ENCODE measurements at places on chromosomes 1 and 21.
A peak's percentile ranks its signal among the peaks of the same experiment; 100 is the strongest.

DNA sequence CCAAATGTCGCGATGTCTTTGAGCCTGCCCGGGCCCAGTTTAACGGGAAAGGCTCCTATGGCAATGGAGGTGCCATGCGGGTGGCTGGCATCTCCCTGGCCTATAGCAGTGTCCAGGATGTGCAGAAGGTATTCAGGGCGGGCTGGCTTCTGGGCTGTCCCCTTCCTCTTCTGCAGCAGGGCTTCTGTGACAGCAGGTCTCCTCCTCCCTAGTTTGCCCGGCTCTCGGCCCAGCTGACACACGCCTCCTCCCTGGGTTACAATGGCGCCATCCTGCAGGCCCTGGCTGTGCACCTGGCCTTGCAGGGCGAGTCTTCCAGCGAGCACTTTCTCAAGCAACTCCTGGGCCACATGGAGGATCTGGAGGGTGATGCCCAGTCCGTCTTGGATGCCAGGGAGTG lies 3.0 kb downstream of the ADPRS start:
- no peak for DNase-seq

- DNase-seq = no peak
Observed at GRCh38 chr1:113805639-113806038, 6.6 kb downstream of the RSBN1 start.

- DNase-seq = no peak
Observed at GRCh38 chr1:81381881-81382280, 418.9 kb upstream of the ADGRL2 start.

DNA sequence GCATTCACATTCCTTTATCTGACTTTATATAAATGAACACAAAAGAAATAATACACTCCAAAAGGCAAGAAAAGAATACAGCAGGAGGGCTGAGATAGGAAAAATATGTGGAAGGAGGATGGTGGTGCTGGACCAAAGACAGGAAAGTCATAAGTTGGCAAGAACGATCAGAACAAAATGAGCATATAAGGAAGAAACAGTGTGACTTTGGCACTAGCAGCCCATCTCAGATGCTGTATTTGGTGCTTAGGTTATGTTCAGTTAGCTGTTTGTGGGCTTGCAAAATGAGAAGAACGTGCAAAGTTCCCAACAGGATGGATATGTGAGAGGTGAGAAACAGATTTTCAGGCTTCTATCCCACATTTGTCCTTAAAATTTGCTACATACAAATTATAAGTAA lies 719.8 kb upstream of the ADGRL4 start:
- DNase-seq = peak; percentile 13

DNA sequence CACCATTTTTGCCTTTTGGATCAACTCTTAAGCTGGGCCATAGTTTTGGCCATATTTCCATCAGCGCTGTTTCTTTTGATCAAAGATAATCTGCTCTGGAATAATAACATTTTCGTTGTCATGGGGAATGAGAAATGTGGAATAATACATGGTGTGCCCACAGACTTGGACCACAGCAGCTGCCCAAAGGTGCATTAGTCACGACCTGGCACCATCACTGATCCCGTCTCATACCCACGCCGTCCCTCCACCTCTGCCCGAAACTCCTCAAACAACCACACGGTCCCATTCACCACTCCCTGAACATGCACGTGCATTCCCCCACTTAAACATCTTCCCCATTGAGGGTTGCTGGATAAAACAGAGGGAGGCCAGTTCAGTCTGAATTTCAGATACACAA lies 76.9 kb downstream of the SLC66A1 start:
- no peak for DNase-seq

GRCh38 chr1:150127464-150127863 lies 22.3 kb upstream of the PLEKHO1 start:
- DNase-seq = no peak

GRCh38 chr1:32948905-32949304 lies 15.7 kb downstream of the RNF19B start:
- DNase-seq = no peak

- no peak for DNase-seq
Observed at GRCh38 chr1:34761176-34761761, 1.7 kb downstream of the GJB4 start.

DNA sequence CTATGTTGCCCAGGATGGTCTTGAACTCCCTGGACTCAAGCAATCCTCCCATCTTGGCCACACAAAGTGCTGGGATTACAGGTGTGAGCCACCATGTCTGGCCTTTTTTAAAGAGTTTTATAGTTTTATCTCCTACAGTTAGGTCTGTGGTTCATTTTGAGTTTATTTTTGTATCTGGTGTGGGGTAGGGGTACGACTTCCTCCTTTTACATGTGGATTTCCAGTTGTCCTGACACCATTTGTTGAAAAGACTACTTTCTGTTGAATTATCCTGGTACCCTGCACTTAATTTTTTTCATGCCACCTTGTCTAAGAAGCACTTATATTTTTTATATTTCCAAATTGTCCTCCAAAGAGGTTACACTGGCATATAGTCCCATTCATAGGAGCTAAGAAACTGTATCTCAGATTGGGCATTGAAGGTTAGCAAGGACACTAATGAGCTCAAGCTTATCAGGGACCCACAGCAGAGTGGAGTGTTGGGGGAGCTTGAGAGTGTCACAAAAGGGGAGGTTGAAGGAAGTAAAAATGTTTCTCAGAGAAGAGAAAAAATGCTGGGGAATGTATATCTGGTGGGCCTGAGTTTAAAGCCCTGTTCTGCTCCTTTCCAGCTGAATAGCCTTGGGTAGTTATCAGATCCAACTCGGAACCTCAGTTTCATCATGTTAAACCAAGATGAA lies 23.4 kb upstream of the MEF2D start:
- DNase-seq = no peak

DNA sequence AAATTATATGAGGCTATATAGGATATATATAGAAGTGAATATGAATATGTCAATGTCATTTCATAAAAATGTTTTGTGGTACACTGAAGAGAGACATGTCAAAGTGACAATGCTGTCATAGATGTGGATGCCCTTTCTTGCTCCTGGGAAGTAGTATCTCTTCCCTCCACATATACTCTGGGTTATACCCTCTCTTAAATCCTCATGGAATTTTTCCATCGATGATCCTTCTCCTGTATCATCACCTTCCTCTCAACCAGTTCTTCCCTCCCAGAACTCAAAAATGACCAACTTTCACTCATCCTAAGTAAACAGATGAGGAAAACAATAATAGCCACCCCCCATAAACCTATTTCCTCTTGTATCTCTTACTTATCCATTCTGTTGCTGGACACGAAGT lies 351.5 kb downstream of the USP25 start:
- DNase-seq = no peak

GRCh38 chr1:76153841-76154205 lies 79.3 kb downstream of the ST6GALNAC3 start:
- no peak for DNase-seq

- no peak for DNase-seq
Observed at GRCh38 chr1:248576260-248576980, 1.9 kb upstream of the OR2T34 start.

DNA sequence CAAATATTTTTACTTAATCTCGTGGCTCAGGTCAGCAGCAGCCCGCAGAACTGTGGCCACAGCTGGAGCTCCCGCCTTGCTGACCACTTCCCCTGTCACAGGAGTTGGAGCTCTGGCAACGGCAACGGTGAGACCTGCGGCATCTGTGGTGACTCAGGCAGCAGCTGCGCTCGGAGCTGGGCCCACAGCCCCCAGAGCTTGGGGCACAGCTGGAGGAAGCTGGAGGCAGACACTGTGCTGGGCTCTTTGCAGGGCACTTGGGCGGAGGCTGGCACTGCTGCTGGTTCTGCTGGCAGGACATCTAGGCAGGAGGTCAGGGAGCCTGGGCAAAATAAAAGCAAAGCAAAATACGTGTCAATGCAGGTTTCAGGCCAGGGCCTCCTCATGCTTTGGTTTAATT lies at the start of gene LCE3A:
Gene LCE3A, minus strand, starts transcription at position 301 of the 400 bp plus-strand sequence. Its CDS starts 0 bp downstream, at position 301.
- no peak for DNase-seq

GRCh38 chr1:202113690-202114300 lies 8.9 kb upstream of the GPR37L1 start:
- no peak for DNase-seq

GRCh38 chr1:244106837-244107493 lies 55.9 kb downstream of the ZBTB18 start:
- DNase-seq = no peak

DNA sequence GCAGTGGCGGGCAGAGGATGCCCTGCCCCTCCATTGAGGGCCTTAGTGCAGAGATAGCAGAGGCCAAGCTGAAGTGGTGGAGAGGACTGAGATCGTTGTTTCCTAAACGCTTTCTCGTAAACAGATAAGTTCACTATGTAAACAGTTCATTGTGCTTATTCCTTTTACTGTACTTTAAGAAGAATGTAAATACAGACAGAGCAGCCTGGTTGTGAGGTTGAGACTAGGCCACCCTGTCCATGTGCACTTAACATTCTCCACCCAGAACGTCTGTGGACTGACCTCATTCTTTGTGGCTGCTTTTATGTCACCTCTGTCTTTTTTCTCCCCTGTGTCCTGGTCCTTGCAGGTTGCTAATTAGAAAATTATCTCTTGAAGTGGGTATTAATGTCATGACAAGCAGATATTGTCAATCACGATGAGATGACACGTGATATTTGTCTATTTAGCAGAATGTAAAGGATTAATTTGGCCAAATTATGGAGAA lies 8.5 kb downstream of the CENPS start:
- DNase-seq = no peak
